ENCODE measurements at places on chromosomes 16 and 17. TPM values are rescaled to one million over a fixed set of nuclear protein-coding genes. Genes with fewer than 3 reads are reported as not detected.

The HCRT gene
- not detected for polyA plus RNA-seq

- DNase-seq: no peak
These were observed 13.2 kb downstream of the B3GNT9 start for GRCh38 chr16:67137605-67138004.

The KRT35 gene
- not detected for polyA plus RNA-seq

GRCh38 chr16:67150833-67151396 is at the start of gene B3GNT9:
TSS of gene B3GNT9 (minus strand) at chr16:67150998. CDS start at chr16:67150485, 513 bp downstream.
- DNase-seq: no peak

- no peak for DNase-seq
These were observed 77.7 kb upstream of the CLEC3A start for GRCh38 chr16:77944631-77945030.

The TNFRSF17 gene
- not detected for polyA plus RNA-seq

GRCh38 chr16:55529018-55529417 is 20.1 kb downstream of the LPCAT2 start:
- DNase-seq: no peak

The TBC1D3B gene
- polyA plus RNA-seq: 5.0 TPM

DNA sequence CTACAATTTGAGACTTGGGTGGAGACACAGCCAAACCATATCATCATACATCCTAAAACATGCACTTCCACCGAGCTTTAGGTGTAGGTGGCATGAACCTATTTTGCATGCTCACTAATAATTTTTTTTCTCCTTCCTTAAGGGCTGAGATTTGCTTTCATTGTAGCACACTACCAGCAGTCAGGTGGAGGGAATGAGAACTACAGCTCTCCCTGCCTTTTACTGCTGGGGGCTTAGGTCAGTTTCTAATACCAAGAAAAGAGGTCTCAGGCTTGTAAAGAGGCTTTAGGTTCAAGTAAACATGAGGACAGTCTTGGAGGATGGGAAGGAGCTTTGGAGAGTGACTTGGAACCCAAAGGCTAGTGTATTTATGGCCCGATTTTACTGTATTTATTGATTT is 22.0 kb downstream of the CFAP20 start:
- no peak for DNase-seq

DNA sequence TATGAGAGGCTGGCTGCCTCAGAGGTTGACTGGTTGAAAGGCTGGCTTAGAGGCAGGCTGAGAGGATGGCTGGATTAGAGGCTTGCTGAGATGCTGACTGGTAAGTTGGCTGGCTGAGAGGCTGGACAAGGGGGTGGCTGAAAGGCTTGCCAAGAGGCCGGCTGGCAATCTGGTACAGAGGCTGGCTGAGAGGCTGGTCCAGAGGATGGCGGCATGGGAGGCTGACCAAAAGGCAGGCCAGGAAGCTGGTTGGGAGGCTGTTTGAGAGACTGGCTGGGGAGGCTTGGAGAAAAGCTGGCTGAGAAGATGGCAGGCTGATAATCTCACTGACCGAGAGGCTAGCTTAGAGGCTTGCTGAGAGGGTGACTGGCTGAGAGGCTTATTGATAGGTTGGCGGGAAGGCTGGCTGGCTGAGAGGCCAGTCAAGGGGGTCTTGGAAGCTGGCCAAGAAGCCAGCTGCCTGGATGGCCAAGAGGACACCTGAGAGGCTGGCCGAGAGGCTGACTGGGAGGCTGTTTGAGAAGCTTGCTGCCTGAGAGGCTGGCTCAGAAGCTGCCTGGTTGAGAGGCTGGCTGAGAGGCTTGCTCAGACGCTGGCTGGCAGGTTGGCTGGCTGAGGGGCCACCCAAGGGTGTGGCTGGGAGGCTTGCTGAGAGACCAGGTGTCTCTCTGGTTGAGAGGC is 34.2 kb upstream of the ACSM2B start:
- DNase-seq: no peak

- no peak for DNase-seq
These were observed 65.4 kb upstream of the ADAMTS18 start for GRCh38 chr16:77500286-77500598.

The ATP1B2 gene
- polyA plus RNA-seq: 15.5 TPM

- DNase-seq: no peak
These were observed 118.5 kb upstream of the ZNF267 start for GRCh38 chr16:31754998-31755615.

The KRT33A gene
- not detected for polyA plus RNA-seq

The ACSM2A gene
- polyA plus RNA-seq: 59.3 TPM

DNA sequence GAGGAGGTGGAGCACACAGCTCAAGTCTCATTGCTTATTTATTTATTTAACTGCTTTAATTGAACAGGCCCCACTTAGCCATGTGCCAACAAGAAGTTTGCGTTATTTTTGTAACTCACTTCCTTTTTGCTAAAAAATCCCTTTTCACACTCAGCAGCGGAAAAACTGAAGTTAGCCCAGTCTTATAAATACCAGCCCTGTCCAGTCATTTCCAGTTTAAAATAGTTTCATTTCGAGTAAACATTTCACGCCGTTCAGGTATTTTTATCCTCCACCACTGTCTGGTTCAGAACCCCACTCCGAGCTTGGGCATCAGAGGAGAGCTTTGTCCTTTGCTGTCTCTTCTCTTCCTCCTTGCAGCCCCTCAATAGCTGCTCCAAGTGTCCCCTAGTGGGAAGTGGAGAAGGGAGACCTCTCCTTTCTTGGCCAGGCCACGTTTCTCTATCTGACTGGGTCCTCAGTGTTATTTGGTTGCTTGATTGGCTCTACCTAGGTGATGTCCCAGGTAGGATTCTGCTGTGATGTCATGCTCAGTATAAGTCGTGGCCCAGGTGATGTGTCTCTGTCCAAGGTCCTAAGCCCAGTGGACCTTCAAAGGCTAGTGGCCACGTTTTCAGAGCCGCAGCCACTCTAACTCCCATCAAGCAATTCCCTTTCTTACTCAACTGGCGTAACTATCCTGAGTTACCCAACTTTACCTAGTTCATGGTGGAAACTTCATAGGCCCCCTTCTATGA is 53.0 kb upstream of the GAS7 start:
- DNase-seq: no peak

The TEDC2 gene
- polyA plus RNA-seq: 7.9 TPM

The SARM1 gene
- polyA plus RNA-seq: 11.4 TPM

DNA sequence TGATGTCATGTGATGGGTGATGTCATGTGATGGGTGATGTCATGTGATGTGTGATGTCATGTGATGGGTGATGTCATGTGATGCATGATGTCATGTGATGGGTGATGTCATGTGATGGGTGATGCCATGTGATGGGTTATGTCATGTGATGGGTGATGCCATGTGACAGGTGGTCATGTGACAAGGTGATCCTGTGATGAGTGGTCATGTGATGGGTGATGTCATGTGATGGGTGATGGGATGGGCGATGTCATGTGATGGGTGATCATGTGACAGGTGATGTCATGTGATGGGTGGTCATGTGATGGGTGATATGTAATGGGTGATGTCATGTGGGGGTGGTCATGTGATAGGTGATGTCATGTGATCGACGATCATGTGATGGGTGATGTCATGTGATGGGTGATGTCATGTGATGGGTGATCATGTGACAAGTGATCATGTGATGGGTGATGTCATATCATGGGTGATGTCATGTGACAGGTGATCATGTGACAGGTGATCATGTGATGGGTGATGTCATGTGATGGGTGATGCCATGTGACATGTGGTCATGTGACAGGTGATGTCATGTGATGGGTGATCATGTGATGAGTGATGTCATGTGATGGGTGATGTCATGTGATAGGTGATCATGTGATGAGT is 17.2 kb downstream of the CD300LB start:
- peak; percentile 40 for DNase-seq

- no peak for DNase-seq
These were observed at the start of gene SLC43A2 for GRCh38 chr17:1627982-1628855. TSS of gene SLC43A2 (minus strand) at chr17:1628834. CDS start at chr17:1627874, 960 bp downstream.

The PHF23 gene
- polyA plus RNA-seq: 51.1 TPM

The PKD1 gene
- 53.0 TPM for polyA plus RNA-seq

The ATP2A3 gene
- polyA plus RNA-seq: 2.9 TPM

The MT1A gene
- not detected for polyA plus RNA-seq

- DNase-seq: no peak
These were observed 28.0 kb upstream of the SPNS3 start for GRCh38 chr17:4405699-4406098.

The OTOP2 gene
- polyA plus RNA-seq: not detected

GRCh38 chr17:58329810-58330537 is 1.4 kb upstream of the TSPOAP1 start:
- no peak for DNase-seq

DNA sequence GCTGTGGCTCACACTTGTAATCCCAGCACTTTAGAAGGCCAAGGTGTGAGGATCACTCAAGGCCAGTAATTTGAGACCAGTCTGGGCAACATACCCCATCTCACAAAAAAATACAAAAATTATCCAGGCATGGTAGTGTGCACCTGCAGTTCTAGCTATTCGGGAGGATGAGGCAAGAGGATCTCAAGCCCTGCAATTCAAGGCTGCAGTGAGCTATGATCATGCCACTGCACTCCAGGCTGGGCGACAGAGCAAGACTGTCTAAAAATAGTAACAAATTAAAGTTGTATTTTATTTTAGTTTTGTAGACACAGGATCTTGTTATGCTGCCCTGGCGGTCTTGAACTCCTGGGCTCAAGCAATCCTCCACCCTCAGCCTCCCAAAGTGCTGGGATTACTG is 18.2 kb downstream of the USP31 start:
- no peak for DNase-seq

DNA sequence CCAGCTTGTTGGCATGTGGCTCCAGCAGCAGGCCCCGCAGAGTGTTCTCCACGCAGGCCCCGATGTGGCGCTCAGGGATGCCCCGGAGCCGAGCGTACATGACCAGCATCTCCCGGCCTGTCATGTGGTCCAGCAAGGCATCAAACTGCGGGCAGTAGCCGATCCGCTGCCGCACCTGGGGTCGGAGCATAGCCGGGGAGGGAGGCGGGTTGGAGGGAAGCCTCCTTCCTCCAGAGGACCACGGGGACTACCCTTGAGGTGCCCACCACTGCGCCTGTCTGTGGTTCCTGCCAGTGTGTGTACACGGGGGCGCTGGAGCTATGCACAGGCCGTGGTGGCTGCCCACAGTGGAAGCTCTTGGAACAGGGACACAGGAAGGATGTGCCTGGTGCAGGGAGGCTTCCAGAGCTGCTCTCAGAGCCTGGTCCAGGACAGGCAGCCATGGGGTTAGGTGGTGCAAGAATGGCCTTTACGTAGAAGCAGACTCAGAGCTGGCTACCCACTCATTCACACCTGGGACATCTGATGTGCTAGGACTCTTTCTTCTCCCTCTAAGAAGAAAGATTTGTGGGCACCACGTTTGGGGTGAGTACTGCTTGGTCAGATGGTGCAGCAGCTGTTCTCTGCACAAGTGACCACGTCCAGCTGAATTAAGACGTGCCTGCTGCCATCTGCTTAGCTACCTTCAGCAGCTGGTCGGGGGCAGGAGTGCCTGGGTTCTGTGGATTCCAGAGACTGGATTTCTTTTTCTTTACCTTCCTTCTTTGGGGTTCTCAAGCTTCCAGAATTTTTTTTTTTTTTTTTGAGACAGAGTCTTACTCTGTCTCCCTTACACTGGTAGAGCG is 11.3 kb upstream of the RNPS1 start:
- no peak for DNase-seq

The NEK8 gene
- polyA plus RNA-seq: 7.1 TPM

DNA sequence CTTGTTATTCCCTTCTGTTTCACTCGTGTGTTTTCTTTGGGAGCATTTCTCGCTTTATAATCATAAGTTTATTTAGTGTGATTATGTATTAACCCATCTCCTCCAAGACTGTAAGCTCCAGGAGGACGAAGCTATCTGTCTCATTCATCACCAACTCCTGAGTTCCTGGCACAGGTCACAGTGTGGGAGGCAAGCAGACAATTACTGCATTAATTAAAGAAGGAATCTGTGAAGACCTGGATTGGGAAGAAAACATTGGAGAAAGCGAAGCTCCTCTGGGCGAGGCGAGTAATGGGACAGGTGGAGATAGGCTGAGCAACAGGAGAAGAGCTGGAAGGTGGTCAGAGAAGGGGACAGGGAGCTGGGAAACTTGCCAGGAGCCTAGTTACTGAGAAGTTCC is 7.8 kb upstream of the CAMKK1 start:
- no peak for DNase-seq

The C16orf96 gene
- polyA plus RNA-seq: 0.26 TPM

- no peak for DNase-seq
These were observed 44.6 kb downstream of the SMPD3 start for GRCh38 chr16:68403704-68404103.

- no peak for DNase-seq
These were observed 1.1 kb downstream of the PHF12 start for GRCh38 chr17:28950017-28950751.

The RPL13 gene
- polyA plus RNA-seq: 1,773 TPM

GRCh38 chr17:79950306-79950705 is 85.4 kb downstream of the TBC1D16 start:
- no peak for DNase-seq

GRCh38 chr16:78333808-78334207 is 234.4 kb downstream of the WWOX start:
- DNase-seq: no peak
